ENCODE measurements at places on chromosomes 4 and X.

DNA sequence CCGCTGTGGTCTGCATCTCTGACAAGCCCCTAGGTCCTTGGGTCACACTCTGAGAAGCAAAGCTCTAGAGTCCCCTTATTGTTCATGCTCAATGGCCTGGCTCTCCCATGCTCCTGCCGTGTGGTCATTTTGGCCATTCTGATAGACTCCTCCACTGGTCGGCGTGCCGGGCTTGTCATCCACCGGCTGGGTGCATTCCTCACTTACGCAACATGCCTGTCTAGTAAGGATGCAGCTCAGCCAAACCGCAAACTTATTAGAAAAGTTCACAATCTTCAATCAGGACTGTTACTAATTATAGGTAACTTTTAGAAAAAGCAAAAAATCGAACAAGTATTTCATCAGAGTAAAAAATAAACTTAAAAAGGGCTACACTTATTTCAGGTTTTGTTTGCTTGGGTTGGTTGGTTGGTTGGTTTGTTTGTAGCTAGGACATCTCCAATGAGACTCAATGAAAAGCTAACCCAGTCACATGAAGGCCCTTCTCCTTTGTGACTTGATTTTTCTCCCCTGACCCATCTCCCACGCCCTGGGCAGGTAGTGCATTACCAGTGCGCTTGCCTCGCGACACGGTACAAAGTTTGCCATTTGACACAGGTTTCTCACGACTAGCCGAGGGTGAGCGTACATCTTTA is 41.0 kb downstream of the IRF2 start:
- DNase-seq, result no peak

DNA sequence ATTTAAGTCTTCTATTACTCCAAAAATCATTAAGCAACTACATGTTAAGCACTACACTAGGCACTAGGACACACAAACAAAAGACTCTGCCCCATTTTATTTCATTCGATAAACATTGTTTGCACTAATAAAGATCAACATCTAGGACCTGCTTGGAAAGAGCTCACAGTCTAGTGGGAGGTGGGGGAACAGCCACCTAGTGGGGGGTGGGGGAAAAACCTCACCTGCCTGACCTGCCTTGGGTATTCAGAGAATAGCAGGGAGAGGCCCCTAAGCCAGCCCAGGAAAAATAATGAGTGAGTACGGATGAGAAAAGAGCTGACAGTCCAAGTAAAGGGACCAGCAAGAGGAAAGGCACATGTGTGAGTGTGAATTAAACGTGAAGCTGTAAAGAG is 52.2 kb downstream of the PRDM5 start:
- DNase-seq, result no peak

- DNase-seq, result no peak
Measured at GRCh38 chr4:105060628-105061027, 86.0 kb upstream of the TET2 start.

DNA sequence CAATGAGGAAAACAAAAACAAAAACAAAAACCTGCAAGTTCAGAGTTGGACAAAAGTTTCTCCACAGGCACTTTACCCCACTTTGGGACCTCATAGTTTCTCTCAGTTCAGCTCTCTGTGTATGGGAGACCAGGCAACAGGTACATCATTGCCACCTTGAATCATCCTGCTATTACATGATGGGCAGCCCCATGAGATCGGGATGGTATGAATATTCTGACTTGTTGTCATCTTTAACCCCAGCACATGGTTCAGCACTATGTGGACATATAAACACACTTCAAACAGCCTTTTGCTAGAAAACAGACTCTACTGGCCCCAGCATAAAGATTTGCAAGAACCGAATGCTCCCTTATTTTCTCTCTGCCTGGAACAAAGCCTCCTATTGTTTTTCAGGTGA is 176.9 kb upstream of the SCML1 start:
- DNase-seq, result no peak

DNA sequence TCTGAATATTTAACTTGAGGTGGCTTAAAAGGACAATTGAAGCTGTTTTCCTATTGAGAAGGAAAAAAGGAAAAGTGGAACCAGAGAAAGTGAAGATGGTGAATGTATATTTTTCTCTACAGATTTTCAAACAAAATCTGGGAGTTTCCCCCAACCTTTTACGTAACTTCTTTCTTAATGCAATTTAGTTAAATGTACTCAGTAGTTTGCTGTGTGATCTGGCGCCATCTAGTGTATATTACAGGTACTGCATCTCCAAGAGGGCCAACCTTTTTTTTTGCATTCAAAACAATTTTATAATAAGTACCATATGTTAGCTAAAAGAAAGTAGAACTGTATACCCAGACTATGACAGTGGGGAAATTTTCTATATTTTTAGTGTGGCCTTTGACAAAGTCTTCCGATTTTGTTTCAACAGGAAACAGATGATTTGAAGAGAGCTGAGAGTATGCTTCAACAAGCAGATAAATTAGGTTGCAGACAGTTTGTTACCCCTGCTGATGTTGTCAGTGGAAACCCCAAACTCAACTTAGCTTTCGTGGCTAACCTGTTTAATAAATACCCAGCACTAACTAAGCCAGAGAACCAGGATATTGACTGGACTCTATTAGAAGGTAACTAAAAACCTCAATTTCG is 82.0 kb downstream of the PLS3 start:
- DNase-seq, result no peak

- no peak for DNase-seq
Measured at GRCh38 chr4:150253965-150254630, 175.9 kb downstream of the DCLK2 start.

DNA sequence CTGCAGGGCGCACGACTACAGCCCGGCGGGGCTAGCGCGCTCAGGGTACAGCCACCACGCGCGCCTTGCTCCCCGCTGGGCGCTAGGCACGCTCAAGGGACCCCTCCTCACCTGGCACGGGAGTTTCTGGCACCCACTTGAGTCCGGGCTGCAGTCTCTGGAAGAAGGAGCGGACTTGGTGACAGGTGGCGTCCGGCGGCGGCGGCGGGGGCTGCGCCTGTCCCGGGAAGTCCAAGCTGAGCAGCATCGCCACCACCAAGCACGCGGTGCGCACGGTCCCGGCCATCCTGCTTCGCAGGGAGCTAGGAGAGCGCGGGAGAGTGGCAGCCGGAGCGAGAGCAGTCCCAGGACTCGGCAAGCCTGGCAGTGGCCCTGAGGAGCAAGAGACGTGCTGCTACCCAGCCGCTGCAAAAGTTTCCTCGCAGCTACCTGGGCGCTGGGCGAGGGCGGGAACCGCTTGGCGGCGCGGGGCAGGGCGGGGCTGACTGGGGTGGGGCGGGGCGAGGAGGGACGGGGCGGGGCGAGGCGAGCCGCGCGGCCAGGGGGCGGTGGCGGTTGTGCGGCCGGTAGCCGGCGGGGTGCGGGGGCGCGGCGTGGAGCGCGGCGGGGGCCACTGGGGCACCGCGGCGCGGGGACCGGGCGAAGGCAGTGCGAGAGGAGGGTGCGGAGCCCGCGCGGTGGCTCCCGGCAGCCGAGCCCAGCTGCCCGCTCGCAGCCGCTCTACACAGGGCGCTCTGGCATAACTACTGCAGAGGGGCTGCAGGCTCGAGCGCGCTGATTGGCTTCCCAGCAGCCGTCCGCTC is at the start of gene GPC3:
TSS of gene GPC3 (minus strand) at position 431 of the 803 bp plus-strand sequence.
- DNase-seq, result peak; percentile 21

DNA sequence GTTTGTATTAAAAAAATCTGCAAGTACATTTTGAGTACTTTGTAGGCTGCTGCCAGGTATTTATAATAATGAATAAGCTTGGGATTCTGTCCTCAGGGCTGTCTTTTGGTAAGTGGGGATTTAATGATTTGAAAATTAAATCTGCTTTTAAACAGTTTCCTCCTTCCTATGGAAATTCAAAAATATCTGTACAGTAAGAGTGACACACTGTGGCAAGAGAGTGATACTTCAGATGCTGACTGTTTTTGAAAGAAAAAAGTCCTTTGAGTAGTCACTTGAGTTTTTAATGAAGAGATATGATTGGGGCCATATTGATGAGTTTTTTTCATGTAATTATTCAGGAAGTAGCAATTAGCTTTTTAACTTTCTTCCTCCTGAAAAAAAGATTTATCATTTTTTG is 49.2 kb downstream of the SMARCAD1 start:
- no peak for DNase-seq

GRCh38 chr4:161525121-161525520 is 638.7 kb downstream of the FSTL5 start:
- DNase-seq, result no peak

GRCh38 chr4:122930862-122931261 is 8.5 kb upstream of the NUDT6 start:
- no peak for DNase-seq

- DNase-seq, result no peak
Measured at GRCh38 chr4:11741190-11741652, 312.5 kb upstream of the HS3ST1 start.

- no peak for DNase-seq
Measured at GRCh38 chr4:46946919-46947536, 38.0 kb upstream of the COX7B2 start.

DNA sequence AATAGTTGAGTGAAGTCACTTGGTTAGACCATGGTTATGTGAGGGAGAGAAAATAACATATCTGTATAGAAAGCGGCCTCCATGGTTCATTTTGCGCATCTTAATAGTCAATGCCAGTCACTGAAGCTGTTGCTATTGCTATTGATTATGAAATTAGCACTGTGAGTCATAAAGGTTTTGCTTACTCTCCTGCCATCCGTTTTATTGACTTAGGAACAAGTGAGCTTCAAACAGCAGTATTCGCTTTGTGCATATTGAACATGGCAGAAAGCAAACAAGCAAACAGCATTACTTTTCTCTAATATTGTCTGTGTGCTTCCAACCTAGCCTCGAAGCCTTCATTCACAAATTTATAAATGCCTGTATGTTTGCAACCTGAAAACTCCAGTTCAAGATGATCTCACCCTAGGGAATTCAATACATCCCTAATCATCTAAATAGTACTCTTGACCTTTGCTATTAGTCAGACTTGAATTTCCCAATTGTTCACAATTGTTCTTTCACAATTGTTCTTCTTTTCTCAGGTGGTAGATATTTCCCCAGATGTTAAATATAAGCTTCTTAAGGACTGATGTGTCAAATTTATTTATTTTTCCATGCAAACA is 55.9 kb upstream of the GABRA2 start:
- no peak for DNase-seq

- DNase-seq, result no peak
Measured at GRCh38 chr4:107423677-107424405, 296.2 kb downstream of the PAPSS1 start.

GRCh38 chr4:72325215-72325614 is 243.8 kb downstream of the ADAMTS3 start:
- no peak for DNase-seq

DNA sequence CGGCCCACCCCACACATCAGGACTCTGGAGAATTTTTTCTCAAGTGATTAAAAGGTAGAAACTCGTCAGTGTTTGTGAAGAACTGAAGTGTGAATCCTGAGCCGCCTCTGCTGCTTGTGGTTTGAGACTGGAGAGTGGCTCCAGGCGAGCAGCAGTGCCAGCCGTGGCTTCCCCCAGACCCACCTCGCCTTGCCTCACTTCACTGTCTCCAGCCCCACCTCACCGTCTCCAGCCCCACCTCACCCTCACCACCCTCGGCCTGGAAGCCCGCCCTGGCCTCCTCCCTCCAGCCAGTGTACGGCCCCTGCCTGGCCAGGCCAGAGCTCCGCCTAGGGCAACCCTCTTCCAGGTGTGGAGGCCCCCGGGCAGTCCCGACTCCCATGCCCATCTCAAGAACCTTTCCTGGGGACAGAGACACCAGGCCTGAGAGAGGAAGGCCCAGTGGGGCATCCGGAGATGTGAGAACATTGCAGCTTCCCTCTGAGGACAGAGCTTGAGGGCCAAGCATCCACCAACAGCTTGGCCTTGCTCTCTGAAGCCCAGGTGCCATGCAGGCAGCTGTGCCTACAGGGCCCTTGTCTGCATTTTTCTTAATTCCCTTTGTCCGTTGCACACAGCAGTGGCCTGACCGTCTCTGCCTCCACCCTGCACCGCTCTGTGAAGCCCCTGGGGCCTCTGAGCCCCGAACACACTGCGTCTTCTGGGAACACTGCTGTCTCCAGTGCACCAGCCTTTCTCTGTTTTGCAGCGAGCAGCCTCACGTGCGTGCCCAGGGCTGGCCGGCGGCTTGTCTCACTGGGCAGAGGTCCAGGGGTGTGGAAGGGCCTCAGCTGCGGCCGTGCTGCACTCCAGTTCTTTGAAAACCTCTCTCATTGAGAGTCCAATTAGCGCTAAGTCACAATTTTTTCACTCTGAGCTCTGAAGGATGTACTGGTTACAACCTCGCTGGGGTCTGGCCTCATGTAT is 13.8 kb downstream of the SH3BP2 start:
- no peak for DNase-seq

GRCh38 chrX:138026211-138026610 is 460.3 kb downstream of the ZIC3 start:
- no peak for DNase-seq

DNA sequence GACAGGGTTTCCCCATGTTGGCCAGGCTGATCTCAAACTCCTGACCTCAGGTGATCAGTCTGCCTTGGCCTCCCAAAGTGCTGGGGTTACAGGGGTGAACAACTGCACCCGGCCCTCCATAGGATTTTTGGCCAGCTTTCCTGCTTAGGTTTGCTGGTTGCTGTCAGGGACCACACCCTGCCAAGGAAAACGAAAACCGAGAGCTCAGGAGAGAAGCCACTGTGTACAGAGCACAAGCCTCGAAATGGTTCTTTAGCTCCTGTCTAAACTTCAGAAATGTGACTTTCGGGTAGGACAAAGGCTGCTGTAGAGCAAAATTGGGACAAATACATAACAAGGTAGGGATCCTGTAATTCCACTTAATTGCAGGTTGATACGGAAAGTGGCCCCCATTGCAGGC is 146.3 kb upstream of the ATP6AP2 start:
- no peak for DNase-seq

DNA sequence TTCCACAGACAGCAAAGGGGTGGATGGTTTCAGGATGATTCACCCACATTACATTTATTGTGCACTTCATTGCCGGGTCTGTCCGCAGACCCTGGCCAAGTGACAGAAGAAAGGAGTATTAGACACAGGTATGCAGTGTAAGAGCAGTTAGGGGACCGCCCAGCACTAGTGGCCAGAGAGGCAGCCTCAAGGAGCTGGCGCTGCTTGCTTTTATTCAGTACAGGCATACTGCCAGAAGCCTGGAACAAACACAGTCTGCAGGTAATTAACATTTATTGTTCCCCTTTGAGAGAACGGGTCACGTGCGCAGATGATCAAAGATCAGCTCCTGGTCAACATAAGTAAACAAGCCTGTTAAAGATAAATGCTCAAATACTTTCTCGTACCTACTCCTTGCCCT is 1639.0 kb upstream of the IGFBP7 start:
- DNase-seq, result no peak

GRCh38 chr4:74670583-74670982 is 123.7 kb downstream of the BTC start:
- DNase-seq, result no peak

GRCh38 chr4:88008122-88008742 is 797 bp downstream of the PKD2 start:
- DNase-seq, result no peak

DNA sequence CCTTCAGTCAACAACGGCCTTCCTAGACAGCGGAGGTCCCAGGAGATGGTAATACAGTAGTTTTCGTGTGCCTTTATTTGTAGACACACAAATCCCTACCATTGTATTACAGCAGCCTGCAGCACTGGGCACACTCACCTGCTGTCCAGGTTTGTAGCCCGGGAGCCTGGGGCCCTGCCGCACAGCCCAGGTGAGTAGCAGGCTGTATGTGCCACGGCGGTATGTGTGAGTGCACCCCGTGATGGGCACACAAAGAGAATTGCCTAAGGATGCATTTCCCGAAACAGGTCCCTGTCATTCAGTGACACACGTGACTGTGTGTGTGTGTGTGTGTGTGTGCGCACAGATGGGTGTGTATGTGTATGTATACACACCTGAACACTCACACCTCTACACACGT is 8.1 kb upstream of the SLC25A6 start:
- DNase-seq, result no peak

- DNase-seq, result no peak
Measured at GRCh38 chr4:20252656-20253282, 1.1 kb downstream of the SLIT2 start.
